WTC11 (cell line): ENCODE measurements at places on chromosomes 1 and 21. TPM values are rescaled to one million over a fixed set of nuclear protein-coding genes. Genes with fewer than 3 reads are reported as not detected.
A peak's percentile ranks its signal among the peaks of the same experiment; 100 is the strongest.

Gene C1orf53
- total RNA-seq: 0.33 to 0.89 TPM (median 0.73 TPM) in 3 replicates

Gene OR10J1
- not detected in 3 replicates for total RNA-seq

Gene BGLAP
- 2.3 to 3.8 TPM (median 2.6 TPM) in 3 replicates for total RNA-seq

Gene RNF187
- 121 to 141 TPM (median 121 TPM) in 3 replicates for total RNA-seq

Gene TDRD10
- total RNA-seq: 0.09 to 0.46 TPM (median 0.25 TPM) in 3 replicates

Gene BRDT
- 0.13 to 0.21 TPM (median 0.18 TPM) in 3 replicates for total RNA-seq

Gene C1orf210
- 11.7 to 14.0 TPM (median 12.8 TPM) in 3 replicates for total RNA-seq

Gene MFAP2
- 136 to 144 TPM (median 141 TPM) in 3 replicates for total RNA-seq

Gene MAEL
- 0.25 to 0.26 TPM in 2 of 3 replicates, not detected in the other for total RNA-seq

Gene SRSF4
- total RNA-seq: 93.8 to 99.9 TPM (median 94.7 TPM) in 3 replicates

DNA sequence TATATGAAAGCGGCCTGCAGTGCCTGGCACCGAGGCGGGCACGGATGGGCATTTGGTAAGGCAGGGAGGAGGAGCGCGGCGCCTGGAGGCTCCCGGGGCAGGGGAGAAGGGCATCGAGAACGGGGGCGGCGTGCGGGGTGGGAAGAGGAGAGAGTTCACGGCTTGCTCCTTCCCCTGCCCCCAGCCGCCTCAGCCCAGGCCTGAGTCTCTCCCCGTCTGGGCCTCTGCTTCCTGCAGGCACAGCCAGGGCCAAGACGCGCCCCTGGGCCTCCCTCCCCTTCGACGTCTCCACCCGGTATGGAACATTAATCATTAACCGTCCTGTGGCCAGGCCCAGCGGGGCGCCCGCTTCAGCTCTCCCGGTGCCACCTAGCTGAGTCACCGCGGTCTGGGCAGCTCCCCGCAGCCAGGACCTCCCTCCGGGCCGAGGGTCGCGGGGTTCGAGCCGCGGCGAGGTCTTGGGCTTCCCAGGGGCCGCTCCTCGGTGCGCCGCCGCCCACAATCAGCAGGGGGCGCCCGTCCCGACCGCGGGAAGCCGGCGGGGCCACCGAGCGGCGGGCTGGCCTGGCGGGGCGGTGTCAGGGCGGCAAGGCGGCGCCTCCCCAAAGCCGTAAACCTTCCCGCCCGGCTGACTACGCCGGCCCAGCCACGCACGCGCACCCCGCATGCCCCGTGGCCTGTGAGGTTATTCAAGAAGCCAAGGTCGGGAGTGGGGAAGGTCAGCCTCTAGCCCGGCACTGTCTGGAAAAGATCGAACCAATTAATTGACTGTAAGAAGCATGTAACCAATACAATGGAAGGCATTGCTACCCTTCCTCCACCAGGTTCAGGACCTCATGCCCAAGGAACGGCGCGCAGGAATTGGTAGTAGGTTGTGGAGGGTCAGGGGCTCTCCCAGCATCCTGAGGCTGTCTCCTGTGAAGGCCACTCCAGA is 23.4 kb upstream of the RD3 start:
- peak; percentile 78 for DNase-seq

DNA sequence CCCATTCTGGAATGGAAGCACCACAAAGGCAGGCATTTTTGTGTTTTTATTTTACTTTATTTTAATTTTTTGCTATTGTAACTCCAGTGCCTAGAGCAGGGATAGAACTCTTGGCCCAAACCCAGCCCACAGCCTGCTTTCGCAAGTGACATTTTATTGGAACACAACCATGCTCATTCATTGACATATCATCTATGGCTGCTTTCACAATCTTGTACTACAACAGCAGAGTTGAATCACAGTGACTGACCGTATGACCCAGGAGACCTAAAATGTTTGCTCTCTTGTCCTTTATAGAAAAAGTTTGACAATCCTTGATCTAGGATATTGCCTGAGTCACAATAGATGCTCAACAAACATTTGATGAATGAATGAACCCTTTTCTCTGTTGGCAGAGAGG is 83.9 kb upstream of the ATP1A1 start:
- no peak for DNase-seq

- DNase-seq: no peak
Measured at GRCh38 chr21:16280686-16281091, 550.9 kb downstream of the USP25 start.

GRCh38 chr21:28867401-28867800 is 125.3 kb downstream of the LTN1 start:
- no peak for DNase-seq

GRCh38 chr1:156160743-156161171 is 7.4 kb downstream of the SEMA4A start:
- peak; percentile 87 for DNase-seq

GRCh38 chr21:24420689-24421088 is 1186.6 kb downstream of the MRPL39 start:
- DNase-seq: no peak

- DNase-seq: no peak
Measured at GRCh38 chr1:25140073-25140797, 92.1 kb downstream of the SYF2 start.

GRCh38 chr1:2809656-2810055 is 8.2 kb upstream of the TTC34 start:
- DNase-seq: no peak

DNA sequence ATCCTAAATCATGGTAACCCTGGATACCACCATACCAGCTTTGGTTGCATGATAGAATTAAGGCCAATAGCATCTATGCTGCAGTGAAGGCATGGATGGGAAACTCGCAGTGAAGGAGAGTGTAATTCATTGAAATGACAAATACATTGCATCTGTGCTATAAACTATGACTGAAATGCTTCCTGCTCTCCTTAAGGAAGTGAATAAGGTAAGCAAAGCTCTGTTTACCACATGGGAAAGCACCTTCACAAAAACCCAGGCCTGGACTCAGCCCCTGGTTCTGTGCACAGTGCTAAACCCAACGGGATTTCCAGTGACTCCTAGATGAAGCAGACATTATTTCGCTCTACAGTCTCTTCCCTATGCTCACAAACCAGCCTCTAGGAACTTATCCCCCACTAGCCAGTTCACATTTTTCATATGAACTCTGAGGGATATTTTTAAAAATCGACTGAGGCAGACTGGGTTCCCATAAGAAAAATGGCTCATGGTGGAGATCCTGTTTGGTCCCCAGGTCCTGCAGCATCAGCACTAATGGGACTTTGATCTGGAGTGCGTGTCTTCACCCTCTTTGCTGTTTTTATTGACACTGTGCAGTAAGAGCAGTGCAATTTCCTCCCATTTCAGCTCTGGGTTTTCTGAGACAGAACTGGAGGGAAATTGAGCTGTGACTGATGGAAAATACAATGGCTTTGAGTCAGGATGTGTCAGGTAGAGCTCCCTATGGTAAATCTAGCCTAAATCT is 362.7 kb downstream of the SIPA1L2 start:
- no peak for DNase-seq

DNA sequence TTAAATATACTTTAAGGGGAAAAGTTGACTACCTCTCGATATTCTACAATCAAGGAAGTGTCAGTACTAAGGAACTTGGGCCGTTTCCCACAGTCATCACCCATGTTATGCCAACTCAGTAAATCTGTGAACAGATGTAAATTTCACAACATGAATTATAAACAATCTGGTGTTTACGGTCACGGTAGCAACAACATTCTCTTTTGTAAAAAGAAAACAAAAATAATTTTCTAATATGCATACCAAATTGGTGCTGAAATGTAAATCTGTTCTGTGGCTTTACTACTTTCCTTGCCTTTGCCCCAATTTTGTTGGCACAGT is 1.2 kb downstream of the SH3GLB1 start:
- DNase-seq: no peak

GRCh38 chr1:207032528-207033017 is at the start of gene C1orf116:
Gene C1orf116, minus strand, starts transcription at chr1:207032756. Its CDS starts 5,158 bp downstream, at chr1:207027598.
- peak; percentile 70 for DNase-seq

GRCh38 chr1:213983493-213984386 is 4.0 kb upstream of the PROX1 start:
- no peak for DNase-seq

DNA sequence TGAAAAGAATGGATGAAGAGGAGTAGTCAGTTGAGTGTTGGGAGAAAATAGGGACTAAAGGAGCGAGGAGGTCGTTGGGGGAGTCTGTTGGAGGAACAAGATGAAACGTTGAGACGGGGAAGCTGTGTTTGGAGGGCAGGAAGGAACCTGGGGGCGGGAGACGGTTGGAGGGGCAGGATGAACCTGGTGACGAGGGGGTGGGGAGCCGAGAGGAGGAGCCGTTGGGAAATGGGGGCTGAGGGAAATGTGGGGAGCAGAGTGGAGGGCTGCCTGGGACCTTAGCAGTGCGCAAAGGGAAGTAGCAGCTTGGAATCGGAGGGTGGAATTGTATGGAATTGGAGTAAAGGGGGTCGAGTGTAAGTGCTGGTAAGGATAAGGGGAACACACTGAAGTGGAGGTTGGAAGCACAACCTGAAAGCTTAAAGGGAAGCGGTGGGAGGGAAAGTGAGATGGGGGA is 630 bp downstream of the MTF2 start:
- peak; percentile 53 for DNase-seq

- DNase-seq: no peak
Measured at GRCh38 chr1:25654109-25654660, 37.6 kb downstream of the MAN1C1 start.

- no peak for DNase-seq
Measured at GRCh38 chr1:205706601-205707502, 26.5 kb upstream of the SLC45A3 start.

DNA sequence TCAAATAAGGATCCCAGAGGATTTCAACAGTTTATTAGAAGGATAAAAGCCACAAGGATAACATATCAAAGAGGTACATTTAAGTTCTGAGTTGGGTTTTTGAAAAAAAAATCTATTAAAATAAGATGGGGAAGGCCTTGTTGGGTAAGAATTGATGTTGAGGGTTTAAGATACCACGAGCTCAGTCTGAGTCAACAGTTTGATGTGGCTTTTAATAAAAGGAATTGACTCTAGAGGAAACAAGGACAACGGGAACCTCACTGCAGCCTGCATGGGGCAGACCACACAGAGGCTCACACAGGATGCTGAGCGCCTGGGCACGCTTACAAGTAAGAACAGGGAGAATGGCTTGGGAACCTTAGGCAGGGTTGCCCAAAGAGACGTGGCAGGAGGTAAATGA is 107.5 kb downstream of the TIAM1 start:
- no peak for DNase-seq

GRCh38 chr1:92085727-92086126 is 5.6 kb downstream of the BTBD8 start:
- no peak for DNase-seq

- no peak for DNase-seq
Measured at GRCh38 chr1:192489047-192489446, 86.5 kb upstream of the RGS1 start.

DNA sequence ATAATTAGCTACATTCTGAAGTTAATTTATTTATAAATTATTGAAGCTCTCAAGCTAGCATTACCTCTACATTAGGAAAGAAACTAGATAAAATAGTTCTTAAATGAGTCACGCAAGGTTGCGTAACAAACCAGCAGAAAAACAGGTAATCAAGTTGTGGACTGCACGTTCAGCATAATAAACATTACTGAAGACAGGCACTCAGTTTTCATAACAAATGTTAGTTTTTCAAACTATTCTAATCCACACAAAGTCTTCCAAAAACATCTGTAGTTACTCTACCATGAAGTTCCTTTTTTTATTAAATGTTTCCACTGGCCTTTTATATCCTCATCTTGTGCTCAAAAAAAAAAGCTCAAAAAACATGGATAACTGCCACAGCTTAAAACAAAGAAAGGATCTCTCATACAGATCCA is 1.3 kb downstream of the TOR1AIP2 start:
- no peak for DNase-seq

- DNase-seq: no peak
Measured at GRCh38 chr1:36494971-36495370, 12.3 kb upstream of the CSF3R start.

DNA sequence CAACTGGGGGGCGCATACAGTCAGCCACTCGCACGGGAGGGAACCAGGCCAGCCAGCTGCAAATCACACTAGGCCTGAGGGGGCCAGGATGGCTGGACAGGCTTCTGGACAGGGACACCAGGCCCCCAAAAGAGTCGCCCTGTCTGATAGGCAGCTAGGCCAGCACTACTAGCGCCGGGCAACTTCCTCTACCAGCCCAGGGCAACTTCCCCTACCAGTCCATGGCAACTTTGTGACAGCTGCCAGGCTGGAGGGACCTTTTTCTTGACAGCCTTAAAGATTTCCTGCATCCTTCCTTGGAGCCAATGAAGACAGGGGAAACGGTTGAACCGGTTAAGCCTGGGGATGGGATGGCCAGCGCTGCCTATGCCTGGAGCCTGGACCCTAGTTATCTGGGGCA is 5.1 kb downstream of the IFFO2 start:
- DNase-seq: no peak

- no peak for DNase-seq
Measured at GRCh38 chr1:2330519-2331199, 60.7 kb downstream of the MORN1 start.

GRCh38 chr1:59178339-59179187 is 118.3 kb upstream of the FGGY start:
- no peak for DNase-seq

DNA sequence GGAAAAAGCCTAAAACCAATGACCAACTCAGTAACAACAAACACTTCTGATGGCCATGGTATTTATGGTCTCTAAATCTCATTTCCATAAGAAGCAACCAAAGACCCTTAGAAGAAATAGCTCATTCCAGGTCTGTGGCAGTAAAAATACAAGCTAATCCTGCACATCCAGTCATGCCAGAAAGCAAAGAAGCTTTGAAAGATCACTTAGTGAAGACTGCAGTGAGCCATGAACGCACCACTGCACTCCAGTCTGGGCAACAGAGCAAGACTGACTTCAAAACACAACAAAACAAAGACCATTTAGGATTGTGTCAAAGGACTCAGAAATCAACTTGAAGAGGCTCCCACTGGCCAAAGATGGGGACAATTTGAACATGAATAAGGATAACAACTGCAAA is 18.4 kb upstream of the ELK4 start:
- DNase-seq: no peak

- DNase-seq: peak; percentile 61
Measured at GRCh38 chr1:160291248-160292220, 6.6 kb upstream of the PEX19 start.

DNA sequence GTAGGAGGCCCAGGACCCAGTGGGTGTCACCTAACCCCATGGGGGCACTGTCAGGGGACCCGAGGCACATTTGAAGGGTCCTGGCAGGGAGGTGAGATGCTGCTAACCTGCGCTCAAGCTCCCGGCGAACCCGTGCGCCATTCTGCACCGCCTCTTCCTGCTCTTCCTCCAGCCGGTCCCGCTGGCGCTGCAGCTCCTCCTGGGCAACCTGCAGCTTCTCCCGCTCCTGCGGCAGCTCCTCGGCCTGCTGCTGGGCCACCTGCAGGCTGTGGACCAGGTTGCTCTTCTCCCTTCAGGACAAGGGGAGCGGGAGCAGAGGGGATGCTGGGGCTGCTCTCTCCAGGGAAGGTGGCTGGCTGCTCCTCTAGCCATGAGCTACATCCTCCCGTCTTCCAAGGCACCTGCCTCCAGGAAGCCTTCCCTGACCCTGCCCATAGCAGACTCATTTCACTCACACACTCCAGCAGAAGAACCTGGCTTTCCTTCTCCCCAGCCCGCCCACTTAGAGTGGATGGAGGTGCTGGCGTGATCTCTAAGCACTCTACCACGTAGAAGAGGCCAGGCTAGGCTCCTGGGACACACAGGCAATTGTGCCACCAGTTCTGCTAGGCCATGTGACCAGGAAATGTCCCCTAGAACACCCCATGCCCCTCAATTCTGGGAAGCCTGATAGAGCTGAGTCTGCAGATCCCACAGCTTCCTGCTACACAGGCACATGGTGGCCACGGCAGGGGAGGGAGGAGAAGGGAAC is 15.2 kb upstream of the NBPF1 start:
- DNase-seq: no peak

- no peak for DNase-seq
Measured at GRCh38 chr1:203289281-203289981, 15.9 kb upstream of the BTG2 start.
